ENCODE measurements at places on chromosomes 3 and 15. TPM values are rescaled to one million over a fixed set of nuclear protein-coding genes. Genes with fewer than 3 reads are reported as not detected.

- DNase-seq: no peak
These were observed 10.7 kb upstream of the MYO5C start for GRCh38 chr15:52306270-52306669.

GRCh38 chr15:74414081-74414580, 19.6 kb downstream of the SEMA7A start:
- no peak for DNase-seq

DNA sequence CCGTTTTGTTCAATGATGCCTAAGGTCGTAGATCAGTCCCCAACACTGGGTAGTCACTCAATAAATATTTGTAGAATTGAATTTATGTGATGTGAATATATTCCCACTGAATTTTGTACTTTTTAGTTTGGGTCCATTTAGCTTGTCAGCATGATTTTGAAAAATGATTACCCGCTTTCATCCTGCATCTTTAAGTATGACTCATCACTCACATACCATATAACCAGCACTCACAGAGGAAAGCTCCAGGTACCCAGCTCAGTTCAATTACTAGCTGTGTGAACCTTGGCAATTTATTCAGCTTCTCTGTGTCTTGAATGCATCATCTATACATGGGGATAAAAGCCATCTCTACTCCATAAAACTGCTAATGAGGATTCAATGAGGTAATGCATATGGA, 2.2 kb upstream of the MLF1 start:
- no peak for DNase-seq

Gene DIPK2A
- total RNA-seq: 8.0 TPM

Gene WNT5A
- total RNA-seq: 0.28 TPM

Data from activated T-cell treated with anti-CD3 and anti-CD28 coated beads, Interleukin-2, amount 50 U/mL, for 4 hours (primary cell).